ENCODE measurements at places on chromosomes 12 and 14. TPM values are rescaled to one million over a fixed set of nuclear protein-coding genes. Genes with fewer than 3 reads are reported as not detected.

DNA sequence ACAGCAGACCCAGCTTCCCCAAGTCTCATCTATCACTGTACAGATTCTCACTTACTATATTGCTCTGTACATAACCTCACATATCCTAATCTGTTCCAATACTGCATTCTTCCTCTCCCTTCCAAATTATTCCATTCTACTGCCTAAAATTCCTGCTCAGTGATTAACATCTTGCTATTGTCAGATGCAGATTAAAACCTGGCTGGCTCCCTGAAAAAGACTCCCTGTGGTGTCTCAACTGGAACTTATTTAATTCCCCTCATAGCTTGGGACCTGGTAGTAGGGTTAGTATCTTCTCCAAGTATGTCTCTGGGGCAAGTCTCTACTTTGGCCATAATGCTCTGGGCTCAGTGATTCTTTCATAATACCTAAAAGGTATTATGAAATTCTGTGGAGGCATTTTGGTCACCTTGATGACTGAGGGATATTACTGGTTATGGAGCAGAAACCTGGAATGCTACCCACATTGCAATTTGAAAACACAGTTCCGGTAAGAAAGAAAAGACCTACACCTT is 55.8 kb downstream of the PAWR start:
- no peak for DNase-seq

- no peak for DNase-seq
Measured at GRCh38 chr14:104803912-104804410, 3.1 kb downstream of the ZBTB42 start.

DNA sequence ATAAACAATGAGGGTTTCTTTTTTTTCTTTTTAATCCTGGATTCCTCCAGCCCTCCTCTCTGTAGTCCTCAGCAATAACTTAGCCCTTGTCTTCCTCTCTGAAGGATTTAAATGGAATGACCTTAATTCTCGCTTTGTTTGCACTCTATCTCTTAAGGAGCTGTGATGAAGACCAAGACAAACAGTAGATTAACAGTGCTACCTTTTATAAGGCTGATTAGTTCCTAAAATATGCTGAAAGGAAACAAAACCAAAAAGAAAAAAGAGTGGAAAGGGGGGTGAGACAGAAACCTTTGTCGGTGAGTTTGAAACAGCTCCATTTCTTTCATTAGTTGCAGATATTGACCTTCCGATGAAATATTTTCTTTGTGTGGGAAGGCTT is 38.7 kb upstream of the PTCSC3 start:
- DNase-seq: no peak

DNA sequence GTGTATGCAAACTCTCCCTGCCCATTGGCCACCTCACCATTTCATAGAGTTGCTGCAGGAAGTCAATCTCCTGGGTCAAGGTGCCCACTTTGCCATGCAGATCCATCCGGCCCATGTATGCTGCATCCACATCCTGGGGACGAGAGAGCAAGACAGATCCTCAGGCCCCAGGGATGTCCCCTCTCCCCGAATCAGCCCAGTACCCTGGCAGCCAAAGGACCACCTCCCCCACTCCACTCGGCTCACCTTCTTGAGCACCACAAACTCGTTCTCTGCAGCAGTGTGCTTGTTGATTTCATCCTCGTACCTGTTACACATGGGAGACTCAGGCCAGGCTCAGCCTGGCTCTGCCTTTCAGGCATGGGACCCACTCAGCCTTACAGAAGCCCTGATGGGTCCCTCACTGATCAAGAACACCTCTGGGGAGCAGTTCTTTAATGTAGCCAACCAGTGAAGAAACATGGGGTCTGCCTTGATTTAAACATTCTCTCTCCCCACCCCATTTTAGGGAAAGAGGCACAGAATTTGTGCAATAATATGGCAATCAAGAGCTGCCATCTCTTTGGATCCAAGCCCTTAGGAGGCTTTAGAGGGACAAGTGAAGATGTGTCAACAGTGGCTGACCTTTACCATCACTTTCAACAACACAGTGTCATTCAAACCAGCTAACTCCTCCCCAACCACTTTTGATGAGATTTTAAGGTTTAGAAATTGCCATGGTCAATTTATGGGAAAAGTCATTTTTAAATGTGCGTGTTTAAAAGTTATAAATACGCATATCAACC is 3.9 kb downstream of the KRT79 start:
- DNase-seq: no peak

GRCh38 chr14:58299401-58300330 is 1.3 kb downstream of the ARID4A start:
- peak; percentile 69 for DNase-seq

DNA sequence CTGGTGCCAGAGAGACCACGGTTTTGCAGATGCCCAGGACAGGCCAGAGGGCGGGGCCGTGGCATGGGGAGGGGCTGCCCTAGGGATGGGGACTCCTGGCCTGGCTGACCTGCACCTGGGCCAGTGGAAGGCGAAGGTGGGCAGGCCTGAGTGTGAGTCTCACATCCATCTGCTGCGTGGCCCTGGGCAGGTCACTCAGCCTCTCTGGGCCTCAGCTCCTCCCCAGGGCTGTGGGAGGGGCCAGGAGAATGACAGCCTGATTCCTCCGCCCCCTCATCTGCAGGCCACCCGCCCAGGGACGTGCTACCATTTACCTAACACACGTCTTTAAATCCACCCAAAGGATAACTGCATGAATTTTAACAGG is 90.9 kb downstream of the GALNT9 start:
- DNase-seq: no peak

GRCh38 chr12:127063339-127064072 is 1203.5 kb upstream of the TMEM132C start:
- DNase-seq: no peak

- peak; percentile 91 for DNase-seq
Measured at GRCh38 chr12:4272424-4273272, 914 bp upstream of the CCND2 start.

- peak; percentile 14 for DNase-seq
Measured at GRCh38 chr14:51157012-51157411, 62.1 kb upstream of the TRIM9 start.

GRCh38 chr12:42144158-42144407 is 591 bp downstream of the GXYLT1 start:
- DNase-seq: no peak

GRCh38 chr14:22845821-22846625 is 9.6 kb downstream of the MMP14 start:
- DNase-seq: no peak

DNA sequence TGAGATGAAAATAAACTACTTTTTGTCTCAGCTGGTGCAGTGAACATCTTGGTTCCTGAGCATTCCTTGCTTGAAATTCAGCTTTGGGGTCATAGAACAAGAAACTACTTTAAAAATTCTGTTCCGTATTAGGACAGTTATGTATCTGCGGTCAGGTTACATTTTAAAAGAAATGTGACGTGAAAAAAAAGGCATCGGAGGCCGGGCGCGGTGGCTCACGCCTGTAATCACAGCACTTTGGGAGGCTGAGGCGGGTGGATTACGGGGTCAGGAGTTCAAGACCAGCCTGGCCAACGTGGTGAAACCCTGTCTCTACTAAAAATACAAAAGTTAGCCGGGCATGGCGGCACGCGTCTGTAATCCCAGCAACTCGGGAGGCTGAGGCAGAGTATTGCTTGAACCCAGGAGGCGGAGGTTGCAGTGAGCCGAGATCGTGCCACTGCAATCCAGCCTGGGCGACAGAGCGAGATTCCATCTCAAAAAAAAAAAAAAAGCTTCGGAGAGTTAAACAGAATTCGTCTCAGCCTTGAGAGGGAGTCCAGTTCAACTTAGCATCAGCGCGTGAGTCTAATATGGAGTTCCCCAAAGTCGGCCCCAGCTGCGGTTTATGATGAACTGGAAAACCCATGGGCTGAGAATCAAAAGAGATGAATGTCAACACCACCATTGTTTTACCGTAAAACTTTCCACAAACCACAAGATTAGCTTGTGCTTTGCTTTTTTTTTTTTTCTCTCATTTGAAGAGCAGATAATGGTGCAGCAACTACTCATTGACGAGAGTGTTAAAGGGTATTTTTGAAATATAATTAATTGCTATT is 2.1 kb upstream of the SLC2A13 start:
- no peak for DNase-seq

GRCh38 chr12:100733817-100734593 is 60.6 kb upstream of the ANO4 start:
- DNase-seq: peak; percentile 49

DNA sequence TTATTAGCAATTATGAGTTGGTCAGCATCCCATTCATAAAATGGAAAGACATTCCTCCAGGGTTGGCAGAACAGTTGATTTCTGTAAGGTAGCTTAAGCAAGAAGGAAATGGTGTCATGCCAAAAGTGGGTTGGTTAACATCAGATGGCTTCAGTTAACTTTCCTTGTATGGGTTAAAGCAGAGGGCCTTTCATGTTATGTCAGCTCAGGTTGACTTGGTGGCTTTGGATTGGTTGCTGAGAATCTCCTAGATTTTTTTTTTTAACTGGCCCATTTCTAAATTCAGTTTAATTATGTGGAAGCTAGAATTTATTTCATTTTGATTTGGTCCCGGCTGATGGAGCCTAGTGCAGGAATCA is 87.8 kb downstream of the BBS10 start:
- DNase-seq: no peak

- DNase-seq: no peak
Measured at GRCh38 chr14:57403521-57403864, 13.1 kb downstream of the NAA30 start.

DNA sequence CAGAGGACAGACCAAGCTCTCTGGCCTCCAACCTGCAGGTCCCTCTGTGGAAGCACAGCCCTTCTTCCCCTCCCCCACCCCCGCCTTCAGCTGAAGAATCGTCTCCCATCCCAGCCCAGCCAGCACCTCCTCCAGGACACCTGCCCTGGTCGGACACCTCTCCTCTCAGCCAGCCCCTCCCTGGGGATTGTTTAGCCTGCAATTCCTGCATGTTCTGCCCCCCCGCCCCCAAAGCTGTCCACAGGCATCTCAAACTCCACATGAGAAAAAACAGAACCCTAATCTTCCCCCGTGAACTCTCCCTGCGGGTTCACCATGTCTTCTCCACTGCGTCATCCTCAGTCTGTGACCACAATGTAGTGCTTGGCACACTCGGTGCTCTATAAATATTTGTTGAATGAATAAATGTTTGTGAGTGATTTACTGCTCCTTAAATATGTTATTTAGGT is 24.1 kb downstream of the PRIMA1 start:
- DNase-seq: no peak

DNA sequence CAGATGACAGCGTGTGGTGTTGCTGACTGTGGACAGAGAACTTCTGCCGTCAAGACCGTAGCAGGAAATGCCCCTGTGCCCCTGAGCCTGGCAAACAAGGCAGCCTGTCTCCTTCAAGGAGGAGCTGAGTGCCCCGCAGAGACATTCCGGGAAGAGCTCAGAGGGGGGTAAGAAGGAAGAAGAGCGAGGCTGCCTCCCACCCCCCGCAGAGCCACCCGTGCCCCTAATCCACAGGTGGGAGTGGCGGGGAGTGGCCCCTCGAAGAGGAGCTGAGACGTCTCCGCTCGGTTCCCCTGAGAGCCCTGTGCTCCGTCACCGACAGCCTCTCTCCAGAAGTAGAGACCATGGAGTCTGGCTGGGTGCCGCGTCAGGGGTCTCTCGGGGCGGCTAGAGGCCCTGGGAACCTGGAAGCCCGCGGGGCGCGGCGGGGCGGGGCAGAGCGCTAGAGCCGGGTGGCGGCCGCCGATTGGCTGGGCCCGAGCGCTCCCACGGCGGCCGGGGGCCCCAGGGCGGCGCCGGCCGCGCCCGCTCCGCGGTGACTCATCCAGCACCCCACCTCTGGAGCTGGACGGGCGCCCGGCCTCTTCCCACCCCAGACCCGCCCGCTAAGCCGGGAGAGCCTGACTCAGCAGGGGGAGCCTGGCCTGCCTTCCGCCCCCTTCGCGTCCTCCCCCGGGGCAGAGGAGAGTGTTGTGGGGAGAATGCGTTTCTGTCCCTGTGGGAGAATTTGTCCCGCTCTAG is 25.2 kb upstream of the KRT78 start:
- peak; percentile 87 for DNase-seq

DNA sequence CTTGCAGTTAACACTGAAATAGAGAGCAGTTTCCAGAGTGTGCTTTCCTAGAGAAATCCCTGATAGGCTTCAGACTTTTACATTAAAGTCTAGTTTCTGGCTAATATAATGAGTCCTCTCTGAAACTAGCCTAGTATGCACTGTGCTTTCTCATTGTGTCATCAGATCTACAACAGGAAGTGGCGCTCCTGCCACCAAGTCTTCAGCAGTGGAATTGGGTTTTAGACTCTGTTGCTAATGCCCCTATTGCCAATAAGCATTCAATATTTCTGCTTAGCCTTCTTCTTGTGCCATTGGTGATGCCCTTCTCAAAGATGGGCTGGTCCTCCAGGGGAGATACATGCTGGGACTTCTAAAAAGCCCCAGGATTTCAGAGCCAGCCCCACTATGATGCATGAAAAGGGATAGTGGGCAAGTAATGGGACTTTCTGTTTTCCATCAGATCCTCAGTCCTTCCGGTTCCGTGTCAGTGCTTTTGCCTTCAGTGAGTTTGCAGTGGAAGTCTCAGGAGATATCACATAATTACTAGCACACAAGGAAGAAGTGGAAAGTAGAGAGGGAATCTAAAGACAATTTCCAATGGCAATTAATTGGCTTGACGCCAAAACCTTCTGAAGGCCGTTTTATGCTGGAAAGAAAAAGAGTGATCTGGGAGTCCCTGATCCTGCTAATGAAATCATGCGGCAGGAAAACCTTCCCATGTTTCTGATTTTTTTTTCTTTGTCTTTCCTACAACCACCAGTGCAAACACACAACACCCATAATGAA is 50.0 kb downstream of the SSPN start:
- no peak for DNase-seq

- DNase-seq: no peak
Measured at GRCh38 chr12:123006977-123007376, 26.5 kb downstream of the ARL6IP4 start.

DNA sequence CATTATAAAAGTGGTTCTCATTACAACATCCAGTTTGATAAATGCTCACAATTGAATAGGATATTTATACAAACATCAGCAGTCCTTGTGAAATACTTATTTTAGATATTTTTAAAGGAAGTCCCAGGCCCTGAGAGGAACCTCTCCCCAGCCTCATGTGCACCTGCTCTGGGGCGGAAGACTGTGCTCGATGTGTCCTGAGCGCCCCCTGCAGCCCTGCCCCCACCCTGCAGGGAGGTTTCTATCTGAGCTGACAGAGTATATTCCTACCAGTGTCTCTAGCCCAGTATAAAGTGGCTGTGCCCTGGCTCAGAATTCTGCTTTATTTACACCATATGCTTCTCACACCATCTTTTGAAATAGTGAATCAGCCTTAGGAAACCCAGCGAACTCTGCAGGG is 1349.1 kb downstream of the TMEM121 start:
- DNase-seq: no peak

The FGF23 gene
- polyA plus RNA-seq: not detected

The WNT1 gene
- not detected for polyA plus RNA-seq

The LRP6 gene
- 2.7 TPM for polyA plus RNA-seq

The ATF7IP gene
- polyA plus RNA-seq: 4.9 TPM

The CCDC196 gene
- not detected for polyA plus RNA-seq

The ATL1 gene
- 2.6 TPM for polyA plus RNA-seq

The GPR132 gene
- 0.81 TPM for polyA plus RNA-seq

Measured in stomach (tissue), 19 donors.